Endothelial cell of umbilical vein (primary cell): ENCODE measurements at places on chromosomes 12 and 14. TPM values are rescaled to one million over a fixed set of nuclear protein-coding genes. Genes with fewer than 3 reads are reported as not detected.

Gene PRICKLE1
- total RNA-seq, result 69.0 and 86.0 TPM in 2 replicates

Gene KLRC3
- total RNA-seq, result not detected in 2 replicates

Gene CAPZA3
- total RNA-seq, result not detected in 2 replicates

Gene SLC16A7
- total RNA-seq, result 8.4 and 8.9 TPM in 2 replicates

Gene JAG2
- 128 and 139 TPM in 2 replicates for total RNA-seq

DNA sequence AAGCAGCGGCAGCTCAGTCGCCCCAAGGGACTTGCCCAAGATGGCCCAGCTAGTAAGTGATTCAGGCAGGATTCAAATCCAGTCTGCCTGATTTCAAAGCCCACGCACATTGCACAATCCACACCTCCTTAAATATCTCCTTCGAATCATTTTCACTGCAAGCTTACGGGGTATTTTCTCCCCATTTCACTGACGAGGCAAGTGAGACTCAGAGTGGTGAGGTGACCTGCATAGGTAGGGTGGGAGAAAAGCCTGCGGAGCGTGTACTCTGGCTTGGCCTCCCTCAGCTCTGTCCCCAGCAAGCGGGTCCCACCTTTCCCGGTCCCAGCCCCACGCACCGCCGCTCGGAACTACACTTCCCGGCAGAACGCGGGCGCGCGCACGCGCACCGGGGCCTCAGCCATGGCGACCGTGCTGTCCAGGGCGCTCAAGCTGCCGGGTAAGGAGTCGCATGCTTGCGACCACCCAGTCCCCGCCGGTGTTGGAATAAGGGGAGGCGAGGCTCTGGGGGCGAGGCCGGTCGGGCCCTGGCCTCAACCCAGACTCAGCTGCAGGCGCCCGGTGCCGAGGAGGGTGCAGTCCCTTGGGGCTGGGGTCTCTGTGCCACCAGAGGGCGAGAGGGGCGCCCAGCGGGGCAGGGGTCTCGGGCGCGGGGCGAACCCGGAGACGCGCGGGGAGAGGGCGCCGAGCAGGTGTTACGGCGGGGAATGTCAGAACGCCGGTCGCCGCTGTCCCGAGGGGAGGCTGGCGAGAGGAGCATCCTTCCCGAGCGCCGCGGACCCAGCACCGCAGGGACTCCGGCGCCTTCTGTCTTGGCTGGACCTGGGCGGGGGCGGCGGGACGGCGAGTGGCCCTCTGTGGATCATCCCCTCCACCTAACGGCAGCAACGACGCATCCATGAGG lies at the start of gene FAM234B:
Gene FAM234B, plus strand, starts transcription at position 380 of the 904 bp plus-strand sequence. Its CDS starts 23 bp downstream, at position 403.
- peak; percentile 70 for DNase-seq

DNA sequence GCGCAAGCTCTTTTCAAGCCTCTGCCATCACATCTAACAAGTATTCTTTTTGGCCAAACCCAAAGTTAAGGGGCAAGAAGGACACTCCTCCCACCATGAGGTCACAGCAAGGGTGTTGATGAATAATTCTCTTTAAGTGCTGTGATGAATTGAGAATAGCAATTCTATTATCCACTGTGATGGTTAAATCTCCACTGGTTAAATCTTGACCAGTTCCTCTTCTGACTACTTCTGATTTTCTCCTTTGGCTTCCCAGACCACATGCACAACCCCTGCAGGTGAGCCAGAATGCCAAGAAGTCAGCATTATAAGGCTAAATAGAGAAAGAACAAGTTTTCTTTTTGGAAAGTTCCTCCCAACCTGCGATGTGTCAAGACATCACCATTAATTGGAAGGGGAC lies 90.6 kb upstream of the BCL2L14 start:
- no peak for DNase-seq

GRCh38 chr12:75437564-75437963 lies 43.0 kb upstream of the GLIPR1 start:
- peak; percentile 42 for DNase-seq

DNA sequence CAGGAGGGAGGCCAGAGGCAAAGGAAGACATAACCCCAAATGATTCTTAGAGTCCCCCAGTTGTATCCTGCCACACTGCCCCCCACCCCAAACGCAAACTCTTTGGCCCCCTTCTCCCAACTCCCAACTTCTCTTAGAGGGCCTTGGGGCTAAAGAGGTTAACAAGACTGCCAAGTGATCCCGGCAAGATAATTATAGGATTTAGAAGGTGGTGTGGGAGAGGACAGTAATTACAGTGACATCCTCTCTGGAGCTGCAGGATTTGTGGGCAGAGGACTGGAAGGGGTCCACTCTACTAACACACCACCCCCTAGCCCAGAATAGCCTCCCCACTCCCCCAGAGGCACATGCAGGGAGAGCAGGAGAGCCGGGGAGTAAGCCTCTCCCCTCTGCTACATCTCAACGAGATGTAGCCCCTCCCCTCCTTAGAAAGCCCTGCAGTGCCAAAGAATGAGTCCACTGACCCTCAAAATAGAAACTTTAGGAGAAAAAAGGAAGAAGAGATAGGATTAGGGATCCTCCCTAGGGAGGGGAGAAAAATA lies 5.3 kb upstream of the GDF11 start:
- no peak for DNase-seq

GRCh38 chr12:132140501-132140900 lies 3.6 kb downstream of the DDX51 start:
- DNase-seq, result no peak

GRCh38 chr14:61461808-61462275 lies 140.5 kb downstream of the PRKCH start:
- DNase-seq, result peak; percentile 80

- DNase-seq, result peak; percentile 70
Observed at GRCh38 chr14:24392325-24393091, 6.3 kb upstream of the NYNRIN start.

DNA sequence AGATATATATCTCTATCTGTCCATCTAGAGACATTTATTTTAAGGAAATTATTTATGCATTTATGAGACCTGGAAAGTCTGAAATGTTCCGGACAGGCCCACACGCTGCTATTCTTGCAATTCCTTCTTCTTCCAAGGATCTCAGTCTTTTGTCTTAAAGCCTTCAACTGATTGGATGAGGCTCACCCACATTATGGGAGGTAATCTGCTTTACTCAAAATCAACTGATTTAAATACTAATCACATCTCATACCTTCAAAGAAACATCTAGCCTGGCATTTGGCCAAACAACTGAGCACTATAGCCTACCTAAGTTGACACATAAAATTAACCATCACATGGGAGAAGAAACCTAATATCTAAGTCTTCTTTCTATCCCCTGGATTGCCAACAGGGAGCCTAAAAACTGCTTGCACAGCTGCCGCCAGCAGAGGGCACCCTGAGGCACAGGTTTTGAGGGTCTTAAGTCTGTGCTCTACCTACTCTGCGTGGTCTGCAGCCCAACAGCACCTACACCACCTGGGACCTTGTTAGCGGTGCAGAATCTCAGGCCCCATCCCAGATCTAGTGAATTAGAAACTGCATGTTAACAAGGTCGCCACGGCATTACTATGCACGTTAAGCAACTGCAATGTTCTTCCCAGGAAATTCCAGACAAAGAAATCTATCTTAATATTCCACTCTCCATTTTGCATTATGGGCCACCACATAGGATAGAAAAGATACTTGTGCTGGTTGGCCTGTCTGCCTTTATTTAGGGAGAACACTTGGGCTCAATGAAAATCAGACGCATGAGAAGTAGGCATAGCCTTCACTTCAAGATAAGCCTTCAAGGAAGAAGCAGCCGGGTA lies 249.7 kb downstream of the FOXG1 start:
- peak; percentile 60 for DNase-seq

DNA sequence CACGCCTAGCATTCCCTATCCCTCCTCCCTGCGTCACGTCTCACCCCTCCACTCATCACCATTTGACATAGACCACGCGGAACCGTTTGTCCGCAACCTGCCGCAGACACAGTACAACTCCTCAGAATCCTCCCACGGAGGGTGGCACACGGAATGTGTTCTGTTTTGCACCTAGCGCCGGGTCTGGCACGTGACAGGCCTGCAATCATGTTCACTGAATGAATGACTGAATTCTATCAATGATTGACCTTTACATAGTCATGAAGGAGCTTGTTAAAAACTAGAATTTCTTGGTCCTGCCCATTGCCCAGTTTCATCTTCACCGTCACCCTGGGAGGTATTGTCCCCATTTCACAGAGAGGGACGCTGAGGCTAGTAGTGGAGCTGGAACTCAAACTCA lies 4.7 kb downstream of the SLC6A12 start:
- no peak for DNase-seq

DNA sequence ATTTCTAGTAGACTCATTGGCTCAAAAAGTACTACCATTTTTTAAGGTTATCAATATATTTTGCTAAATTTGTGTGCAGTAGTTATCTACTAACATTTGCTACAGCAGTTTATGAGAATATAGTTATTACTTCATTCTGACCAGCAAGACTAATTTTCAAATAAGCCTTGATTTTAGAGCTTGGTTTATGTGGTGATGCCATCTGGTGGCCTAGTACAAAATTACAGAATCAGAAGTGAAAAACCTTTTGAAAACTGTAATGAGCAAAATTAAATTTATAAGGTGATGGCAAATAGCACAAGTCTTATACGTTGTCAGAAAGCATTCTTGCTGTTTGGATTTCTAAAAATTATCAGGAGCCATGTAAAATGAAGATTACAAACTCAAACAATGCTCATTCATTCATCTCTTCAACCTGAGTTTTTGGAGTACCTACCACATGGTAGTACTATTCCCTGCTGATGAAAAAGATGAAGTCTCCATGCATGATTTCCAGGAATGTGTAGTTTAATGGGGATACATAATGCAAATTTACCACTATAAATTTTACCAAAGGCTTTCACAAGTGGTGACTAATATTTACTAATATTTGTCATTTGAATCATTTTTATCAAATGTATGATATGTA lies 51.0 kb downstream of the MAGOHB start:
- DNase-seq, result peak; percentile 72

DNA sequence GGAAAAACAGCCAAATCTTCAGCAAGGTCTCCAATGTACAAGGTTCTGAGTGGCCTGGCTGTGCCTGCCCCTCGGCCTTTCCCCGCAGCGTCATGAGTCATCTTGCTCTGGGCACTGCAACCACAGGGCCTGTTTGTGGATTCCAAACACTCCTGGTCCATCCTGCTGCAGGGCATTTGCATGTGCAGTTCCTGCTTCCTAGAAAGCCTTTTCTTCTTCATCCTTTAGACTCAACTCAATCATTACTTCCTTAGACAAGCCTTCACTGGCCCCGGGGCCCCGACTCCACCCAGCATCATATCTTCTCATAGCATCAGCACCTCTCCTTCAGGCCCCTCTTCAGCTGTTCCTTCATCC lies 101.8 kb upstream of the EGLN3 start:
- no peak for DNase-seq
